ENCODE measurements at places on chromosomes 11 and 22.
A peak's percentile ranks its signal among the peaks of the same experiment; 100 is the strongest.

DNA sequence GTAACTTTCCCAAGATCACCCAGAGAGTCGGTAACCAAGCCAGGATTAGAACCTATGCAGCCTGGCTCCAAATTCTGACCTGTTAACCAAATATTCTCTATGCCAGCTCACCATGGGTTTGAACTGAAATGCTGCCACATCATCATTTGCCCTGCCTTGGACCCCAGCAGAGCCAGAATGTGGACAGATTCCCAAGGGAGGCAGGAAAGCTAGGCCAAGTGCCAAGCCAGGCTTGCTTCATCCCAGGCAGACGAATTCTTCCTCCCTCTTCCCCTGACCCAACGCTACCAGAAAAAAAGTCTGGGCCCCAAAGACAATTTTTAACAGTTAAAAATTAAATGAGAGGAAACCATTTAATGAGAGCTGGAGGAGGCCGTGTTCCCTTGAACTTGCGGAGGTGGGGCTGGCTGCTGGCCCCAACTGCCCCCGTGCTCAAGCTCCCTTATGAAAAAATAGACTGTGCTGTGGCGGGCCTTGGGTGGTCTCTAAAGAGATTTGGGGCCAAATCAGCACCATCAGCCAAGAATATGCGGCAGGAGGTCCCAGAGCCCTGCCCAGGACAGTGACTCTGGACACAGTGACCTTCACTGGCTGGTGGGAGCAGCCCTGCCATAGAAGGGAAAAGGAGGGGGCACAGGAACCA, 184.1 kb upstream of the SYT13 start:
- H3K27me3 ChIP-seq: no peaks in the 10 kb centered on the region
- no peak overlapping the region for H3K4me3 ChIP-seq
- H3K27ac ChIP-seq: no peak overlapping the region
- H3K36me3 ChIP-seq: no peaks in the 10 kb centered on the region
- DNase-seq: no peak
- no peaks in the 10 kb centered on the region for H3K4me1 ChIP-seq

GRCh38 chr22:24233235-24233634, 11.6 kb downstream of the GGT5 start:
- H3K27ac ChIP-seq: no peak overlapping the region
- no peak overlapping the region for H3K4me3 ChIP-seq
- peaks cover 6% of the 10 kb centered on the region for H3K4me1 ChIP-seq
- H3K36me3 ChIP-seq: no peaks in the 10 kb centered on the region
- no peaks in the 10 kb centered on the region for H3K27me3 ChIP-seq

DNA sequence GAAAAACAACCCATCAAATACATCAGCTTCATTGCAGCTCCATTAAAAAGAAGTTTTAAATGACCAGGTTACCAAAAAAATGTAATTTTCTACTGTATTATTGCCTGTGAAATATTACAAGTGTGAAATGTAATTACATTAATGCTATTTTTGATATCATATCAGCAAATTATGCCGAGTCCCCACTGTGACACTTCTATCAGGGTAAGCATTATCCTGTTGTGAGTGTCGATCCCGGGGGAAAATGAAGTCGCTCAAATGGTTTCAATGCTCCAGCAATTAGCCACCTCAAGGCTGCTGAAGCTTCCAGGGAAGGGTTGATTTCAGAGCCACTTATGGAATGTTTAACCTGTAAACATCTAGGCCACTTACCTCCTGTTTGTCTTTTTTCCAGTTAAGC, 70.4 kb downstream of the RCN1 start:
- H3K36me3 ChIP-seq: no peaks in the 10 kb centered on the region
- H3K4me1 ChIP-seq: peaks cover 8% of the 10 kb centered on the region
- H3K4me3 ChIP-seq: no peak overlapping the region
- H3K27me3 ChIP-seq: no peaks in the 10 kb centered on the region

DNA sequence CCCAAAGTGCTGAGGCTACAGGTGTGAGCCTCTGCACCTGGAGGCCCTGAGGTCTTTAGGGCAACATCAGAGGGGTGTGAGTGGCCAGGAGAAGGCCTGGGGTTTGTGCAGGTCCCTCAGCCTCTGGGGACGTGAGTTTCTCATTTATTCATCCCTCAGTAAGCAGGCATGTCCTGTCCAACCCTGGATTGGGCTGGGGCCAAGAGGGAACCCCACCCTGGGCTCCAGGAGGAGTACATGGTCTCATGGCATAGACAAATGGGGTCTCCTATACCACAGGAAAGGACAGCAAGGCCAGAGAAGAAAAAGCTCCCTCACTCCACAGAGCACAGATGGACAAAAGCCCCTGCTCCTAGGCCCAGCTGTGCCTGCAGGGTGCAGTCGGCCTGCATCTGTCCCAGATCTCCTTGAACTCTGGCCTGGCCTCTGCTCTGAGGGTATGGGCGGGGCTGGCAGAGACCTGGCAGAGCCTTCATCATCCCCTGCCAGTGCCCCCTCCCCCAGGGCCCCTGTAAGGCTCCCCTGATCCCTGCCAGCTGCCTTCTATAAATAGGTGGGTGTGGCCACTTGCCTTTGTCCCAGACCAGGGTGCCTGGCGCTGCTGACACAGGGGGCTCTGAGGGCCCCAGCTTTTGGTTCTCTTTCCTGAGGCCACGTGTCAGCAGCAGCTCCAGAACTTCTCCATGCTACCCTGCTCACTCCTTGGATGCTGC, 34.6 kb downstream of the A4GALT start:
- H3K36me3 ChIP-seq: no peaks in the 10 kb centered on the region
- no peaks in the 10 kb centered on the region for H3K4me1 ChIP-seq
- no peaks in the 10 kb centered on the region for H3K27me3 ChIP-seq

DNA sequence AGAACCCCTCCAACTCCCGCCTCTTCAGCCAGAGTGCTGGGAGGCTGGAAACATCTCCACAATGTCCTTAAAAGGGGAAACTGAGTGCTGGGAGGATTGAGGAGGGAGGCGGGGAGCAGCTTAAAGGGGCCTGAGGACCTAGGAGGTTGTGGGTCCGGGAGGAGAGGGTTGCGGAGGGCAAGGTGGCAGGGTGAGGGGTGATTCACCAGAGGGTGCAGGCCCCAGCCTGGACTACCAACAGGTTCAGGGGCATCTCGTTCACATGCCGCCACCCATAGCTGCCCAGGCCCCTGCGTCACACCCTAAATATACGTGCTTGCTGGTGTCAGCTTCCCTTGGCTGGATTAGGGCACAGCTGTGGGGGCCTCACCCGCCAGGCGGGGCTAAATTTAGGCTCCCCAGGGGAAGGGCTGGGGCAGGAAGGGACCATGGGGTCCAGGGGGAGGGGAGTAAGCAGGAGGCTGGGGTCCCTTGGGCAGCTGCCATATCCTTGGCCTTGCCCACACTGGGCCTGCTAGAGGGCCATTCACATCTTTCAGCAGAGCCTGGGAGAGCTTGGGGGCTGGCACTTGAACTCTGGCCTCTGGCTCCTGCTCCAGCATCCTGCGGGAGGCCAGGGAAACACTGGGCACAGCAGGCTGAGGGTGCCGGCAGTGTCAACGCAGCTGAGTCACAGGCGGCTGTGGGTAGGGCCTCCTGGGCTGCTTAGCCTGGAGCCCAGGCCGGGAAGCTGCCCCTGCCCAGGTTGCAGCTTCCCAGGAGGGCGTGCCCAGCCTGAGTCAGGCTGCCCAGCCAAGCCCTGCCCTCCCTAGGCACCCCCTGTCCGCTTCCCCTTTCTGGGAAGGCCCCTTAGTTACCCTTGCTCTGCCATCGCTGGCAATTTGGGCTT, 1.3 kb downstream of the EHBP1L1 start:
- H3K27ac ChIP-seq: peak overlapping the region; percentile 63
- H3K4me1 ChIP-seq: peaks cover 44% of the 10 kb centered on the region
- H3K27me3 ChIP-seq: no peaks in the 10 kb centered on the region
- DNase-seq: peak; percentile 29
- peaks cover 21% of the 10 kb centered on the region for H3K36me3 ChIP-seq
- H3K4me3 ChIP-seq: peak overlapping the region; percentile 81

GRCh38 chr11:70225681-70226177, 22.6 kb downstream of the FADD start:
- H3K4me1 ChIP-seq: no peaks in the 10 kb centered on the region
- H3K27ac ChIP-seq: no peak overlapping the region
- DNase-seq: no peak
- no peaks in the 10 kb centered on the region for H3K27me3 ChIP-seq
- H3K4me3 ChIP-seq: no peak overlapping the region

GRCh38 chr22:45863981-45864751, 112.8 kb downstream of the WNT7B start:
- peaks cover 28% of the 10 kb centered on the region for H3K27me3 ChIP-seq
- no peak overlapping the region for H3K4me3 ChIP-seq
- H3K4me1 ChIP-seq: peaks cover 15% of the 10 kb centered on the region
- peak; percentile 68 for DNase-seq

DNA sequence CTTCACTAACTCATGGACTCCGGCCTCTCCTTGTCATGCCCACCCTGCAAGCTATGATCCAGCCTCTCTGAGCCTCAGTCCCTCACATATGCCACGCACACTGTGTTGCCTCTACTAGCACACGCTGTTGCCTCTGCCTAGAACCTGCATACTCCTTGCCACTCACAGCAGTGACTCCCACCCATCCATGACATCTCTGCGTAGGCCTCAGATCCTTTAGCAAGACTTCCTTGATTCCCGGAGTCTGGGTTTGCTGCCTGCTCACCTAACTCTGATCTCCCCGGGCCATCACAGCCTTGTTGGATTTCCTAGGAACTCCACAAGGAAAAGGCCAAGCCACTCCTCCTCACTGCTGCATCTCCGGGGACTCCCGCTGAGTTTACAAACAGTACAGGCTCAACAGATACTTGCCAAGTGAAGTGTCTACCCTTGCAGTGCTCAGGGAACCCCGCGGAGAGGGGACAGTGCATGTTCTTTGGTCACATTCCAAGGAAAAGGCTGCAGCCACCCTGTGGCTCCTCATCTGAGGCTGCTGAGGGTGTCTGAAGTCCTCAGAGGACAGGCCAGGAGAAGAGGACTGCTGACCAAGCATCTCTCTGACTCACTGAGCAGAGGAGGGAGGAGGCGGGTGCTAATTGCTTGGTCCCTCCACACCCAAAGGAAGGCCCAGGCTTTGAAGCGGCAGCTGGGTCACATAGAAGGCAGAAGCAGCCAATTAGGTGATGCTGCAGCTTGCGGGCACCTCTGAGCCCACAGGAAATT, 42.4 kb upstream of the NAV2 start:
- no peak overlapping the region for H3K27ac ChIP-seq
- no peak for DNase-seq
- no peaks in the 10 kb centered on the region for H3K27me3 ChIP-seq

DNA sequence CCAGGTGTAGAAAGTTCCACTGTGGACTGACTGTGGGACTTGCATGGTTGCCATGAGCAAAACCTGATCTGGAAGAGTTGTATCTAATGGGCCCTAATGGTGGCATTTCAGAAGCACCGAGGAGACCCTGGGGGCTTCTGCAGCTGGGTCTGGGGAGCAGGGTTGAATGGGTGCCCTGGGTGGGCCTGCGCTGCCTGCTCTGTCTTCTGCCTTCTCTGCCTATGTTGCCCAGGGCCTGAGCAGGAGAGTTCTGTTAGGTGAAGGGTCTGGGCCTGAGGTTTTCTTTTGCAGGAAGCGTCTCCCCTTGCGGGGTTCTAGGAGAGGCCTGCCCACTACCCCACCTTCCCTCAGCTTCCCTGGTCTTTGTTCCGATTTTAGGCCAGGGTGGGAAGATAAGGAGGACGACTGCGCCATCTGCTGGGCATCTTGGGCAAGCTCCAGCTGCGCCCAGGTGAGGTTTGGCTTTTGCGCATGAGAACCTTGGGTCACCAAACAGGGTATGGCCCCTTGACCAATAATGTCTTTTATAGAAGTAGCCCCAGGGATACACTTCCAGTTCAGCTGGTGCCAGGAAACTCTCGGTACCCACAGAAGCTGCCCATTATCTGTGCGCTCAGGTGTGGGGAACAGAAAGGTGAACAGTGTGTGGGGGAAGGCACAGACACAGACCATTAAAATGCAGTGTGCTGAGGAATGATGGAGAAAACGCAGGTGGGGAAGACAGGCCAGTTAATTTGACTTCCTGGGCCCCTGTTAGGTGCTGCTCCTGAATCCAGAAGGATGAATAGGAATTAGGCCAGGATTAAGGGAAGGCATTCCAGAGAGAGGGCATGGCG, 23.2 kb downstream of the COMMD9 start:
- H3K27ac ChIP-seq: no peak overlapping the region
- H3K27me3 ChIP-seq: peaks cover 28% of the 10 kb centered on the region
- DNase-seq: no peak
- H3K36me3 ChIP-seq: peaks cover 2% of the 10 kb centered on the region

- peak overlapping the region; percentile 12 for H3K4me3 ChIP-seq
- H3K4me1 ChIP-seq: peaks cover 37% of the 10 kb centered on the region
- H3K36me3 ChIP-seq: no peaks in the 10 kb centered on the region
These were observed 12.7 kb upstream of the TSGA10IP start for GRCh38 chr11:65932558-65932919.

GRCh38 chr22:50542416-50542927, 3.2 kb upstream of the KLHDC7B start:
- H3K36me3 ChIP-seq: no peaks in the 10 kb centered on the region
- H3K27me3 ChIP-seq: no peaks in the 10 kb centered on the region
- H3K4me3 ChIP-seq: peak overlapping the region; percentile 55
